ENCODE measurements at places on chromosomes 5 and 9.

GRCh38 chr9:90834828-90835595 lies 33.4 kb downstream of the SYK start:
- no peak for DNase-seq

DNA sequence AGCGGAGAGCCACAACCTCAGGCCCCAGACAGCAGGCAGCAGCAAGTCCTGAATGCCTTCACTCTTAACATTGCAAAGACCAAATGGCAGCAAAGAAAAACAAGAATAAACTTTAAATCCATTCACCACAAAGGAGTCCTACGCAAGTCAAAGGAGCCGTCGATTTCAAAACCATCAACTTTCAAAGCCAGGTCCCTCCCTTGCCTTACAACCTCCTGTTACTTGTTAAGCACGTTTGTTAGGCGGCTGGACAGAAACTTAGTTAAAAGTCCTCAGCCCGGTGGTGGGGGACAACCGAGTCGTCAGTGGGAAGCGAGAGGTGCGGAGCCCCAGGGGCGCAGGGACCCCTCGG lies 938 bp downstream of the LPAR1 start:
- DNase-seq: no peak

GRCh38 chr5:114649878-114650277 lies 288.0 kb downstream of the KCNN2 start:
- no peak for DNase-seq

- DNase-seq: no peak
These were observed 14.5 kb downstream of the CDO1 start for GRCh38 chr5:115801984-115802383.

- DNase-seq: no peak
These were observed 1.5 kb upstream of the RNF180 start for GRCh38 chr5:64164166-64164565.

Data from A549 (cell line).